ENCODE measurements at places on chromosomes 5 and 9.
A peak's percentile ranks its signal among the peaks of the same experiment; 100 is the strongest.

GRCh38 chr9:107036367-107036766, 173.4 kb downstream of the ZNF462 start:
- DNase-seq, result no peak

DNA sequence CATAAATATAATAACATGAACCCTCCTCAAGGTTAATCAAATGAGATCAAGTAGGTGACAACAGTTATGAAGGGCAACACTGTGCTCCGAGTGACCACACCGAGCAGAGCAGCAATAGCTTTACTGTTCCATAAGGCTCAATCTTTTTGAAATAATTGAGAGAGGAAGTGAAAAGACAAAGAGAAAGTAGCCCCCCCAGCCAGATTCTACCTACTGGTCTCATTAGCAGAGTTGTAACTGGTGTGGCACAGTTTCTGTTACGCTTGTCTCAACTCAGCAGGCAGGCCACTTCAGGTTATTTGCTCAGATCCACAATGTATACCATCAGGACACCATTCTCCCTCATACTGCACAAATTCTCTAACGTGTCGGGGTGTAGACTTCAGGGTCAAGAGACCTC, 14.0 kb downstream of the PRUNE2 start:
- DNase-seq, result no peak

DNA sequence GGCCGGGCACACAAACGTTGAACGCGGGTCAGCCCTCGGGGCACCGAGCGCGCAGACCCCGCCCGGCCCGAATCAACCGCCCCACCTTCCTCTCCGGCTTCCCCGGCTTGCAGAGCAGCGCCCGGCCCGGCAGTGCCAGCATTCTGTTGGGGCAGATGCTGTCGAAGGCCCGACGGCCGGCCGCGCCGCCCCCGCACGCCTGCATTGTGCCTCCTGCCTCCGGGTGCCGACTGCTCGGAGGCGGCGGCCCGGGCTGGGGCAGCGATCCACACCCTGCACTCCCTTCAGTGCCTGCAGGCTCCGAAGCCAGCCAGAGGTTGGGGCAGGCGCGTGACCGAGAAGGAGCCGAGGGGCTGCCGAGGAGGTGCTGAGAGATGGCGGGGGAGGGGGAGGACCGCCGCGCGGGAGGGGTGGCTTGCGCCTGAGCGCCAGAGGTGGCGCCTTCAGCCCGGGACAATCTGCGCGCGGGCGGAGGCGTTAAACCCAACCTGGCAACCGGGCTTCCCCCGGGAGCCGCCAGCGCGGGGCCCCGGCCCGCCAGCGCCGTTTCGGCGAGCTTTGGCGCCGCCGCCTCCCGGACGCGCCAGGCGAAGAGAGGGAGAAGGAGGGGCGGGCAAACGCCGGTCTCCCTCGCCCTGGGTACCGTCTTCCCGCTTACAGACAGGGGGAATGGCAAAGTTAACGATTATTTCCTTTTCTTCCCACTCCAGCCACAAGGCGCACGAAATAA, at the start of gene MCIDAS:
Gene MCIDAS, minus strand, starts transcription at position 382 of the 730 bp plus-strand sequence. Its CDS starts 177 bp downstream, at position 205.
- DNase-seq, result peak; percentile 91

GRCh38 chr5:149675610-149676201, 54.4 kb upstream of the PPARGC1B start:
- DNase-seq, result no peak

GRCh38 chr5:36744773-36745589, 131.6 kb upstream of the NIPBL start:
- peak; percentile 97 for DNase-seq

- peak; percentile 66 for DNase-seq
Observed at GRCh38 chr5:34656700-34657273, 659 bp downstream of the RAI14 start.

DNA sequence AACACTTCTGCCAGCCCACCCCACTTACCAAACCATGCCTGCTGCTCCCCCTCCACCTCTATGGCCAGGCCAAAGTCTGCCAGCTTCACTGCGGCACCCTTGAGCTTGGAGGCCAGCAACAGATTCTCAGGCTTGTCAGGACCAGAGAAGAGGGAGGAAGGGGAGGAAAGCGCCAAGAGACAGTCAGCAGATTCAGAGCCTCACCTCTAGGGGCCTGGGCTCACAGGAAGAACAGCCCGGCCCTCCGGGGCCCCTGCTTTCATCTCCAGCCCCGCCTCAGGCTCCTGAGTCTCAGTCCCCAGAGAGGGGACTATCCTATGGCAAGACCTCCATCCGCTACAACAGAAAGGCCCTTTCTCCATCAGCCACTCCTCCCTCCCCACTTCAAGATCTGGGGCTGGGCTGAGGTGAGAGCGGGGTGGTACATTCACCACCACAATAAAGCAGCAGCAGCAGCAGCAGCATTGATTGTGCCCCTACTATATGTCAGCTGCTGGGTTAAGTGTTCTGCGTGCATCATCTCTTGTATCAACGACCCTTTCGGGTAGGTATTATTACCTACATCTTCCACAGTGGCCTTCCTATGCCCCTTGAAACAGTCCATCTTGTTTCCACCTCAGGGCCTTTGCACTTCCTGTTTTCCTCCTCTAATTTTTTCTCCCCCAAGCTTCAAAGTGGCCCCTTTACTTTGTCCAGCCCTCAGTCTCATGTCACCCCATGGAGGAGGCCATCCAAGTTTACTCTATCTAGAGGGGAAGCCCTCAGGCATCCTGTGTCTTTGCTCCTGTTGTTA, 36.0 kb downstream of the CAMK2A start:
- DNase-seq, result peak; percentile 74

GRCh38 chr5:174816858-174817257, 92.5 kb downstream of the MSX2 start:
- no peak for DNase-seq

DNA sequence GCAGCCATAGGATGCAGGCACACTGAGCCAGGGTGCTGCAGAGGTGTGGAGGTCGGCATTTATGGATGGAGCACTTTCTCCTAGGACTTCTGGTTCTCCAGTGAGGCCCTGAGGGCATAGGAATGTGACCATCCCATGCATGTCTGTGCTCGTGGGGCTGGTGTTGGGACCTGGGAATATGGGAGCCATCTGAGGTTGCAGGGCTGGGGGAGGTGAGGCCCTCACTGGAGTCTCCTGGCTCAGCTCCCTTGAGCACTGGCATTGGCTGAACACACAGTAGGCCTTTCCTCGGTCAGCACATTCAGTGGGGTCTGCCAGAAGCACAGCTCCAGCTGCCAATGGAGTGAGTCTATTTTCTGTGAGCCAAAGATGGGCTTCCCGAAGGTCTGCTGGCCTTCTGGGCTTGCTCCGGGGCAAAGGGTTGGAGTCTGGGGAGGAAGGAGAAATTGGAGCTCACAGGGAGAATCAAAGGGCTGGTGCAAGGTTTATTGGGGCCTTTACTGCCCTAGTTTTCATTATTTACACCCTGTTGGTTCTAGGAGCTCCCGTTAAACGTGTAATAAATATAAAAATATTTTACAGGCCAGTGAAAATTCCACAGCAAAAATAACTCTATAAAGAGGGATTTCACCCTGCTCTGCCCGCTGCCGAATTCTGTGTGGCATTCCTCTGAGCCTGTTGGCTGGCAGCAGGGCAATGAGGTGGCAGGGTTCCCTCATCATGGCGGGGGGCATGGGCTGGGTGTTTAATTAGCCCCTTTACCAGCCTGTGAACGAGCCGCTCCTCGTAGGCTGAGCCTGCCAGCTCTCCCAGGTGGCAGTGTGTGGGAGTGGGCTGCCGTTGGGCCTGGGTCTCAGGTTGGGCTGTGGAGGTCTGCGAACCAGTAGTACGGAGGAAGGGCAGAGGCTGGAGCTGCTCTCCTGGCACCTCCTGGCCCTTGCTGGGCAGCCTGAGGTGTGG, 31.6 kb upstream of the PITX1 start:
- DNase-seq, result no peak

- no peak for DNase-seq
Observed at GRCh38 chr5:14408969-14409586, 172.5 kb upstream of the OTULINL start.

DNA sequence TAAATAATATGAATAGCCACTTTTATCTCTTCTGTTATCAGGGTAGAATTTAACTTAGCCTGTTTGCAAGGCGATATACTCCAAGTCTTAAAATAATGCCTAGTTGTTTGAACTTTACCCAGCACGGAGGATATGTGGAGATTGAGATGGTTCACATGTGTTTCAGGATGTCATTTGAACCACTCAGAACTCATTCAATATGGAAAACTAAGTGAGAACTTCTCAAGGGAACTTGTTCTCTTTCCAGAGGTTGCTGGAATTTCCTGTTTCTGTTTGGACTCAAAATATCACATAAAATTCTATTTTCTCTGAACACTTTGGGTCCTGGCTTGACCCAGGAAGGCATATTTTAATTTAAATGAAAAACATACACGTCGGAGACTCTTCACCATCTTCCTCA, 139.1 kb upstream of the MYO10 start:
- DNase-seq, result no peak

- DNase-seq, result no peak
Observed at GRCh38 chr5:39502704-39503103, 77.9 kb upstream of the DAB2 start.

GRCh38 chr9:120402741-120403542, 177.0 kb downstream of the CDK5RAP2 start:
- DNase-seq, result no peak

DNA sequence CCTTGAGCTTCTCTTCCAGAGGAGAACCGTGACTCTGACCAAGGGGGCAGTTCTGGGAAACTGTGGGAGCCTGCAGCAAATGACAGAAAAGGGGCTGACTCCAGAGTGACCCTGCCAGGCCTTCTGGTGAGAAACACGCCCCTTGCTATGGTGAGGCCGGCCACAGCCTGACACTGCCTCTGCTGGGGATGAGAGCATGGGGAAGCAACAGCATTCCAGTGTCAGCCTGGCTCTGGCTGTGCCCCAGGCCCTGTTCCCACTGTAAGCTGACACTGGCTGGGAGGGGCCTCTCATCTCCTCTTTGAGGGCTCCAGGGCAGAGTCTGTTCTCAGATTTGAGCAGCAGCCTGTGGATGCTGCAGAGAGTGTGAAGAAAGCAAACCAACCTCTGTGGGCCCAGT, 180.0 kb upstream of the IL12B start:
- DNase-seq, result peak; percentile 96

DNA sequence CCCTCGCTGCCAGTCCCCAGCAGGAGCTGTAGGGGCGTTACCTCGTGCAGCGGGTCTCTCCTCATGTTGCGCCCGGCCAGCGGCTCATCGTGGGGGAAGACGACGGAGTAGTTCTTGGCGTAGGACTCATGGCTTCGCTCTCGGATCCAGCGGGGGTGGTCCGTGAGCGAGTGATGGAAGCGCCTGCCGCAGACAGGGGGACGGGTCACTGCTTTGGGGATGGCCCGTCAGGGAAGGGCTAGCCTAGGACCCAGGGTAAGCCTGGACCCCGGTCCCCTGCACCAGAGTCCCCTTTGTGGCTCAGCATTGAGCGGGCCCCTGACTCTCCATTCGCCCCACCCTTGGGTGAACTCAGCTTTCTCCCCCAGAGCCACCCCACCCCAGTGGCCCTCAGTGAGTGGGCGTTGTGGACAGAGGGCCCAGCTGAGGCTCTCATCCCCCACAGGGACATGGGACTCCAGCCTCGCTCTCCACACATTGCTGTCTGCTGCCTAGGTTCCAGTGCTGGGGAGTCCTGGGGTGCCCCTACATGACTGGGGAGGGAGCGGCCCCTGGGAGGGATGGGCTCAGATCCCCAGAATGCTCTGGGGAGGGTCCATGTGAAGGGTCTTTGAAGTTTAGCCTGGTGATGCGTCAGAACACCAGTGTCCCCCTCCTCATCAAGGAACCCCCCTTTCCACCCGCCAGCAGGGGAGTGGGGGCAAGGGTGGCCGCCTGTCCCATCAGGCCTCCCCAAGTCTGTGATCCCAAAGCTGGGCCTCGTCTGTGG, 29.7 kb downstream of the SARDH start:
- no peak for DNase-seq

DNA sequence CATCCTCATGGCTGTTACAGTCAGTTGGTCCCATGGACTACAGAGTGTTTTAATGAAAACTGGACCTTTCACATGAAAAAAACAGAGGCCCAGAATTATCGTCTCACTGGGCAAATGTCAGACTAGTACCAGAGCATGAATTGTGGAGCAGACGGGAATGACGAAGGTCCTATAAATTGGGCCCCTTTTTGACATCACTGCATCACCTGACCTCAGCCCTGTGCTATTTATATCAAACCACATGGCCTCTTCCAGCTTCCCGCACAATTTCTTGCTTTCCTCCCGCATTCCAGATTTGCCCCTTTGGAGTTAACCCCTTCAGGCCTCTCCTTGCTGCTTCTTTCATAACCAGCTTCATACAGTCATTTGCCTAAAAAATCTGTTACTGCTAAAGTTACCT, 301.7 kb downstream of the ATPSCKMT start:
- no peak for DNase-seq

DNA sequence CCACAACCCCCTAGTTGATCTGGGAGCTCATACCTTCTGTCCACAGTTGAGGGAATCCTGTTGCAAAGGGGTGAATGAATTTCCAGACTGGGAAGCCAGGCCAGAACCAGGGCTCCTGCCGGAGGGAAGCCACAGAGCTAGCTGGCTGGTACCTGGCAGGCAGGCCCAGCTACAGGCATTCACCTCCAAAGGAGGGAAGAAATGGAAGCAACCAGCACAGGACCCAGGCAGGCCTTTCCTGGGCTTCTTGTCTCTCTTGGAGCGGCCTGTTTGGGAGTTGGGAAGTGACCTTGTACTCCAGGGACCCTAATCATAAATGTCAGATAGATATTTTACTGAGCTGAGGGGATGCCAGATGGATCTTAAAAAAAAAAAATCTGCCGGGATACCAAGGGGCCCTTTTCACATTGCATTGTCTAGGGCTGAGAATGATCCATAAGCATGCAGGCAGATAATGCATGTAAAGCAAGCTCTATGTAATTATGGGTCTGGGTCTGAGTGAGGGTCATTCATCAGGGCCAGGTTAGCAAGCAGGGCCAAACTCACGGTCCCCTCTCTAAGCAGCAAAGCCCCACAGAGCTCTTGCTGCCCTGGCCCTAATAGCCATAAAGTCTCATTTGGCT, 8.4 kb downstream of the NR2F1 start:
- DNase-seq, result no peak

GRCh38 chr5:36691696-36692371, 85.4 kb downstream of the SLC1A3 start:
- DNase-seq, result no peak

- DNase-seq, result no peak
Observed at GRCh38 chr9:5909976-5910375, 19.3 kb downstream of the MLANA start.

GRCh38 chr9:88978034-88978433, 13.2 kb upstream of the S1PR3 start:
- DNase-seq, result peak; percentile 38

- DNase-seq, result no peak
Observed at GRCh38 chr9:32957358-32957757, 44.1 kb downstream of the APTX start.

- no peak for DNase-seq
Observed at GRCh38 chr5:138647261-138647788, 72.1 kb upstream of the HSPA9 start.

GRCh38 chr5:65876970-65877369, 49.4 kb upstream of the ERBIN start:
- no peak for DNase-seq

- DNase-seq, result no peak
Observed at GRCh38 chr9:78236551-78236910, 656 bp downstream of the CEP78 start.
